ENCODE measurements at places on chromosomes 3 and 15.

DNA sequence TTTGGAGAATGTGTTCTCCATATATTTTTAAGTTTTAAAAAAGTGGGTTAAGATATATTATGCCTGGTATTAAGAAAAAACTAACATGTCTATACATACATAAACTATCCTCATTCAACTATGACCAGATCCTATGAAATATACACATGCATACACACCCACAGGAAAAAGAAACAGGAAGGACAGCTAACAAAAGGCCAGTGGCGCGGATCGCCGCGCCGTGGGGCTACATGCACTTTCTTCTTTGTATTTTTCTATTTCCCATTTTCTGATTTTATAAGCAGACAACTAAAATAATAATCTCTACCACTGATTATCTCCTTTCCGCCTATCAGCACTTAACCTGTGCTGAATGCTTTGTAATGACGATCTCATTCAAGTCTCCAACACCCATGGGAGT, 160.1 kb downstream of the OR4M2 start:
- H3K36me3 ChIP-seq, result no peaks in the 10 kb centered on the region
- no peak overlapping the region for H3K27ac ChIP-seq
- DNase-seq, result no peak
- H3K4me1 ChIP-seq, result peaks cover 4% of the 10 kb centered on the region
- no peaks in the 10 kb centered on the region for H3K27me3 ChIP-seq
- no peak overlapping the region for H3K4me3 ChIP-seq

- no peak for DNase-seq
- H3K27me3 ChIP-seq, result no peaks in the 10 kb centered on the region
- H3K4me1 ChIP-seq, result no peaks in the 10 kb centered on the region
Measured at GRCh38 chr3:89867286-89867685, 759.9 kb downstream of the EPHA3 start.

DNA sequence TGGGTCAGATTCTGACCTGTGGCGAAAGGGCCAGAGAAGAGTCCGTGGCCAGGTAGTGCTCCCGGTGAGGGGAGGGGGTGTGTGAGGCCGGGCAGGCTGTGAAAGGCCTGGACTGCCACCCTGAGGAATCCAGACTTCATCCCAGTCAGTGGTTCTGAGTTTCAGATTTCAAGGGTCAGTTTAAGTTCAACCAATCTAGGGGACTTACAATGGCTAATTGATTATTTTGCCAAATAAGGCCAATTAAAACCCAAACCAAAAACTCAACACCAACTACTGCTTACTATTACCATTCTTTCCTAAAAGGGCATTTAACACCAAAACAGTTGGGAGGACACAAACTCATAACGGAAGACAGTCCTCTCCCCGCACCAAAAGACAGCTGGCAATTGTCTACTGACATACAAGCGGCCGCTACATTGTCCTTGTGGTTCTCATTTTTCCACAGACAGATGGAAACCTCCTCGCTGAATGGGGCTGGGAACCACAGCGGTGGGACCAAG, 30.5 kb downstream of the TMEM44 start:
- no peak overlapping the region for H3K27ac ChIP-seq
- H3K36me3 ChIP-seq, result no peaks in the 10 kb centered on the region
- DNase-seq, result no peak
- H3K4me3 ChIP-seq, result no peak overlapping the region
- no peaks in the 10 kb centered on the region for H3K27me3 ChIP-seq
- H3K4me1 ChIP-seq, result no peaks in the 10 kb centered on the region

GRCh38 chr3:125245521-125245920, 33.0 kb upstream of the SLC12A8 start:
- H3K27ac ChIP-seq, result no peak overlapping the region
- H3K27me3 ChIP-seq, result no peaks in the 10 kb centered on the region
- H3K36me3 ChIP-seq, result no peaks in the 10 kb centered on the region
- H3K4me3 ChIP-seq, result no peak overlapping the region
- DNase-seq, result no peak

- no peaks in the 10 kb centered on the region for H3K36me3 ChIP-seq
- H3K27me3 ChIP-seq, result no peaks in the 10 kb centered on the region
- peaks cover 3% of the 10 kb centered on the region for H3K4me1 ChIP-seq
- H3K27ac ChIP-seq, result no peak overlapping the region
- peak; percentile 45 for DNase-seq
- no peak overlapping the region for H3K4me3 ChIP-seq
Measured at GRCh38 chr15:65862682-65863081, 6.6 kb upstream of the RAB11A start.

- H3K27me3 ChIP-seq, result no peaks in the 10 kb centered on the region
- no peak for DNase-seq
- no peaks in the 10 kb centered on the region for H3K4me1 ChIP-seq
- no peak overlapping the region for H3K27ac ChIP-seq
Measured at GRCh38 chr3:194996746-194997145, 274.2 kb downstream of the XXYLT1 start.

DNA sequence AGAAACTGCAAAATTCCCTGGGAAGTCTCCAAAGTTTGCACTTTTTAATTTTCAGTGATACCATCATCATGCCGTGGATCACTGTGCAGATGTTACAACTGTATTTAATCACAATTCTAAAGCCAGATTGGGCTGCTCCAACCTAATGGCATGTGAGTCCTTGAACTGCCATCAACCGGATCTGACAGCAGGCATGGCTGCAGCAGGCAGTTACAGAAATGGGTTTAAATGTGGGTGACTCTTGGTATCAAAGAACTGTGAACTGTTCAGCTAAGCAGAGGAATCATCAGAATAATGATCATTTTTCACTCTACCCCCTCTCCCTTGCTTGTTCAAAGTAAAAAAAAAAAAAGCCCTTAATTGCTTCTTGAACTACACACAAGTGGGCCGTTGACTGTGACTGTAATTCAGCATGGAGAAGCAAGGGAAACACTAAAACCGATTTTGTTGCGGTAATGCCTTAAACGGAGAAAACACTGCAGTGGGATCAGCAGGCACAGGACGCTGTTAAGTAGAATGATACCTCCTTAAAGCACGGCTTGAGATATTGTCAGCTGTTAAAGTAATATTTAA, 152.4 kb downstream of the RORA start:
- H3K27ac ChIP-seq, result no peak overlapping the region
- peaks cover 8% of the 10 kb centered on the region for H3K27me3 ChIP-seq
- H3K36me3 ChIP-seq, result no peaks in the 10 kb centered on the region
- H3K4me1 ChIP-seq, result no peaks in the 10 kb centered on the region
- no peak overlapping the region for H3K4me3 ChIP-seq
- DNase-seq, result no peak

DNA sequence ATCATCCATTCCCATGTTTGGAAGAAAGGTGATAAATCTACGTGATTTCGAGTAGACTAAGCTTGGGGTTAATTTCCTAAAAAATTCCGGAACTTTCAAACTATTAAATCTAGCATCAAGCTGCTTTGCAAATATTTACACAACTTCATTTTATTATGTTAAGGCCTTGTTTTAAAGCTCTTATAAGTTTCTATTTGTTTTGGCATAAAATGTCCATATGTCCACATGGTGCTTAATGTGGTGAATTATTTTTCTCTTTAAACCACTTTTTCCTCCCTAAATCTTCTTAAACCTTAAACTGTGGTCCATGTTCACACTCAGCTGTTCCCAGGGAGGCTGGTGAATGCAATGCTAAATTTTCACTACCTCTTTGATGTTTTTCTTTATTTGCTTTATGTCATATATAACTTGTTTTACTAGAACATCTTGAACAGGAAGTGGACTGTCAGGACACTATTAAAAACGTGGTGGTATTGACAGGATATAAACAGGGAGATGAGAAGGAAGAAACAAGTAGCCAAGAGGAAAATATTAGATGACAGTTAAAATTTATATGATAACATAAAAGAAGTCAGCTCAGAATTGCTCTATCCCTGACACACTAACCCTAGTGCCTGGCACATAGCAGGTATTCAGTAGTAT, 72.5 kb upstream of the AGTR1 start:
- no peaks in the 10 kb centered on the region for H3K4me1 ChIP-seq
- H3K27me3 ChIP-seq, result no peaks in the 10 kb centered on the region
- H3K27ac ChIP-seq, result no peak overlapping the region
- no peak overlapping the region for H3K4me3 ChIP-seq

DNA sequence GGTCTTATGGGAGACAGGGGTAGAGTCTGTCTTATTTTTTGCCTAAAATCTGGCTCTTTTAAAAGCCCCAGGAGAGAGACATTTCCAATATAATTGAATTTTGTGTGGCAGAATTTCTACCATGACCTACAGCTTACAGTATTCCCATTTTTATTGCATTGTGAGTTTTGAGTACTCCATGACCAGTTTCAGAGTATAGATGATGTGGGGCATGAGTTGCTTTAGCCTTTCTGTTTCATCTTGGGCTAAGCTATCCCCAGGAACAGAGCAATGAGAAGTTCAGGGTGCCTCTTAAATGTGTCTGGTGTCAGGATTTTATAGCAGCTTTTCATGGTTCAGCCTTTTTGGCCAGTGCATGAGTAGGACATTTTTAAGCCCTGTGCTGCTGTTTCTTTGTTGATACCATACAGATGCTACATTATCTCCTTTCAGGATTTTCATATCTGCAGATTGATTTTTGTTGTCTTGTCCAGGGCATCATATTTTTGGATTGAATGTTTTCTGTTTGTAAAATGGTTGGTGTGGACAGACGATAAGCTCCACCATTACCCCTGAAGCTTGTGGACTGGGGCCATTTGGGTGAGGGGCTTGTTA, 3.5 kb downstream of the ABHD2 start:
- H3K36me3 ChIP-seq, result peaks cover 13% of the 10 kb centered on the region
- DNase-seq, result no peak
- peaks cover 44% of the 10 kb centered on the region for H3K4me1 ChIP-seq
- H3K4me3 ChIP-seq, result peak overlapping the region; percentile 41
- H3K27me3 ChIP-seq, result no peaks in the 10 kb centered on the region

- H3K4me3 ChIP-seq, result no peak overlapping the region
- no peaks in the 10 kb centered on the region for H3K27me3 ChIP-seq
- no peaks in the 10 kb centered on the region for H3K36me3 ChIP-seq
- no peak for DNase-seq
- H3K27ac ChIP-seq, result no peak overlapping the region
Measured at GRCh38 chr15:101121511-101122090, 130.2 kb downstream of the CHSY1 start.

GRCh38 chr3:34582055-34582454, 783.6 kb downstream of the PDCD6IP start:
- H3K36me3 ChIP-seq, result no peaks in the 10 kb centered on the region
- no peak overlapping the region for H3K27ac ChIP-seq
- H3K27me3 ChIP-seq, result no peaks in the 10 kb centered on the region
- no peak overlapping the region for H3K4me3 ChIP-seq

DNA sequence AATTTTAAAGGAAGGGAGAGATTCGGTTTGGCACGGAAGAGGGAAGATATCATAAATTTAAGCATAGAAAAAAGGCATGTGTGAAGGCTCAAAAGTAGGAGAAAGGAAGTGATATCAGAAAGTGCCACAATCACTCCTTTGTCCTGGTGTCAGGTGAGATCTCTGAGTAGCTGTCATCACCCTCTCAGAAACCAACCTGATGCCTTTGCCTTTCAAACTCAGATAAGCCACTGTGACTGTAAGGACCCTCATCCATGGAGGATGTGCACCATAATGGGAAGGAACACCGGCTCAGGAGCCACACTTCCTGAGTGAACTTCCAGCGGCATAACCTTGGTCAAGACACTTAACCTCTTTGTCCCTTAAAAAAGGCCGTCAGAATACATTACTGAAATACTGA, 318.7 kb upstream of the SEMA6D start:
- no peaks in the 10 kb centered on the region for H3K27me3 ChIP-seq
- H3K27ac ChIP-seq, result no peak overlapping the region
- DNase-seq, result no peak
- H3K4me3 ChIP-seq, result no peak overlapping the region
- no peaks in the 10 kb centered on the region for H3K36me3 ChIP-seq

DNA sequence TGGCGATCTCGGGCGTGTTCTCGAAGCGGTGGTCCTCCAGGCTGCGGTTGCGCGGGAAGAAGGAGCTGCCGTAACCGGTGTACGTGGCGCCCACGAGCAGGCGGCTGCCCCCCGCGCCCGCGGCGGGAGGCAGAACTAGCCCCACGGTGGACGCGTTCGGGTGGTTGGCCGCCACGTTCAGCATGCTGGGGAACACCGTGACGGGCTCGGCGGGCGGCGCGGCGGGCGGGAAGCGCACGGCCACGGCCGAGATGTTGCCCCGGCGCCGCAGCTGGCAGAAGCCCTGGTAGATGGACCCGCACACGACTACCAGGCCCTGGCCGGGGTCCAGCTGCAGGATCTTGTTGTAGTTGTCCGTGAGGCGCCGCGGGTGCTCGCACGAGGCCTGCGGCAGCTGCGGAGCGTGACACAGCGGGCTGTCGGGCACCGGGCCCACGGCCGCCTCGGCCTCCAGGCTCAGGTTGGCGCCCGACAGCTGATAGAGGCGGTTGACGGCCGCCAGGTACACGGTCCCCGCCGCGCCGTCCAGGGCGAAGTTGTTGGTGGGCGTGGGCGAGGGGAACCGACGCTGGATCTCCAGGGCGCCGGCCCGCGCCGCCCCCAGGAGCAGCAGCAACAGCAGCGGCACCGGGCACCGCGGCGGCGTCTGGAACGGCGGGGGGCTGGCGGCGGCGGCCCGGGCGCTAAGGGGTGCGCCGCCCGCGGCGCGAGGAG, 397 bp downstream of the PLXND1 start:
- H3K4me1 ChIP-seq, result peaks cover 51% of the 10 kb centered on the region
- peak overlapping the region; percentile 53 for H3K4me3 ChIP-seq
- DNase-seq, result no peak
- no peaks in the 10 kb centered on the region for H3K36me3 ChIP-seq
- H3K27me3 ChIP-seq, result no peaks in the 10 kb centered on the region
- no peak overlapping the region for H3K27ac ChIP-seq

- peaks cover 4% of the 10 kb centered on the region for H3K36me3 ChIP-seq
- no peak for DNase-seq
- no peak overlapping the region for H3K27ac ChIP-seq
- peaks cover 3% of the 10 kb centered on the region for H3K4me1 ChIP-seq
Measured at GRCh38 chr15:55241186-55241585, 44.4 kb upstream of the RSL24D1 start.
